Kidney (tissue), 22 donors: ENCODE measurements at places on chromosomes 16 and 17. TPM values are rescaled to one million over a fixed set of nuclear protein-coding genes. Genes with fewer than 3 reads are reported as not detected.

PRR29 gene
- total RNA-seq, result 4.4 TPM

DNA sequence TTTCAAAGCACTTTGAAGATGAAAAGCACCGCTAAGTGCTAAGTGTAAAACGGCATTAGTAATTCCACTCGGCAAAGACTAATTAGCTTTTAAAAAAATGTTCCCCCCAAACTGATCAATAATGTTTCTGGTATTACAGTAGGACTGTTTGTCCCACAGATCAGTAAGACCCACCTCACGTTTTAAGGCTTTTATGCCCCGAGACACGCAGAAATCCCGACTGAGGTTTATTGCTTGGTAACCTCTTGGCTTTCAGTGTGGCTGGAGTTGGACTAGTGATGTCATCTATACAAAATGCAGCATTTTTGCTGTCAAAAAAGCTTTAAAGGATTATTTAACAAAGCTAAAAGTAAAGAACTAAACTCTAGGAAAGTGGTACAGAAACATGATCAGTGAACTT lies 414.6 kb upstream of the PSMD7 start:
- no peak for DNase-seq

NXPH3 gene
- total RNA-seq, result 0.98 TPM

NHERF2 gene
- 238 TPM for total RNA-seq

- peak; percentile 17 for DNase-seq
Observed at GRCh38 chr17:78524870-78525510, 52.2 kb downstream of the DNAH17 start.

HS3ST3A1 gene
- total RNA-seq, result 2.2 TPM

GRCh38 chr16:47142486-47142820 lies 1.3 kb downstream of the NETO2 start:
- no peak for DNase-seq

SEPTIN1 gene
- total RNA-seq, result 12.8 TPM

ATP2A1 gene
- 0.25 TPM for total RNA-seq

TNFRSF13B gene
- 1.4 TPM for total RNA-seq

CES5A gene
- not detected for total RNA-seq

HOXB9 gene
- 45.8 TPM for total RNA-seq

GRCh38 chr17:42248351-42249179 lies 27.6 kb downstream of the STAT5B start:
- peak; percentile 82 for DNase-seq

DNA sequence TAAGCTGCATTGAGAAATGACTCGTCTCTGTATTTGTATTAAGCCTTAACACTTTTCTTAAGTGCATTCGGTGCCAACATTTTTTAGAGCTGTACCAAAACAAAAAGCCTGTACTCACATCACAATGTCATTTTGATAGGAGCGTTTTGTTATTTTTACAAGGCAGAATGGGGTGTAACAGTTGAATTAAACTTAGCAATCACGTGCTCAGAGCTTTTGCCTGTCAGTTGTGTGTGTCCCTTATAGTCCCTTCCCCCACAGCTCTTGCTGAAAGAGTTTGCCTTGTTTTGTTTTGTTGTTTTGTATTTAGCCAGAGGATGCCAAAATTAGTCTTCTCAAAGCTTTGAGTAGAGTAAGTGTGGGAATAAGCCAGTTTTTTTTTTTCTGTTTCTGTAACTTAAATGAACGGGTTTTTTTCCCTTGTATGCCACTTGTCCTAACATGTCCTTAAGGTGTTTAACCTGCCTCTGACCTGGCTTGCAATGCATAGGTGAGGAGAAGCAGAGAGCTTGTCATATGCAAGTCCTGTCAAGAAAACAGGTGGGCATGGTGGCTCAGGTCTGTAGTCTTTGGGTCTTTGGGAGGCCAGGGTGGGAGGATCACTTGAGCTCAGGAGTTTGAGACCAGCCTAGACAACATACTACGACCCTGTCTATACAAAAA lies 4.6 kb upstream of the MAPK8IP3 start:
- no peak for DNase-seq

TMC7 gene
- total RNA-seq, result 1.2 TPM
